ENCODE measurements at places on chromosomes 2 and 18.

DNA sequence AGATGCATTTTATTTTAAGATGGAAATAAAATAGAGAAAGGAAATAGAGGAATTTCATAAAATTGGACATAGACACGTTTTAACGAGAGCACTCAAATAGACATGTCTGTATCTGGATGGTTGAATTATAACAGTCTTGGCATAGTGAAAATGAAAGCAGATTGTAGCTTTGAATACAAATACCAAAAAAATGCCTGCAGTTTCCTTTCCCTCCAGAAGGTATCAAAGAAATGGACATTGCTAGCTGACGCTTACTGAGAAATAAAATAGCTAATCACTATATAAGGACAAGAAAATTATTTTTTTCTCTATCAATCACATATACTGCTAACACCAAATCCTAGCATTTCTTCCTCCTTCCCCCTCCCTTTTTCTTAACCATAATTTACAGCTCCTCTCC is 11.4 kb upstream of the MAPRE2 start:
- DNase-seq = peak; percentile 35

- DNase-seq = no peak
Observed at GRCh38 chr18:47777626-47778025, 152.8 kb downstream of the SMAD2 start.

DNA sequence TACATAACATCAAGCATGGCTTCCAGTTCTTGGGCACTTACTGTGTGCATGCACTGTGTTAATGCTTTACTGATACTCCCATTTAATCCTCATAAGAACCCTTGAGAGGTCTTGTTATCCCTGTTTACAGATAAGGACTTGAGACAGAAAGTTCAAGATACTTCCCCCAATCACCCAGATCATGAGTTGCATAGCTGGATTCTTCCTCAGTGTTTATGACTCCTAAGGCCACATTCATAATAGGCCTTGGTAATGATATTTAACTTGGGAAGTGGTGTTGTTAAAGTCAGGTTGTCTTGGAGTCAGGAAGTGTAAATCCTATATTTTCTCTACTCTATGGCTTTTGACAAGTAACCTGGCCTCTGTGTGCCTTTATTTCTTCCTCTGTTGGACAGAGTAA is 22.7 kb downstream of the NOSTRIN start:
- DNase-seq = no peak

DNA sequence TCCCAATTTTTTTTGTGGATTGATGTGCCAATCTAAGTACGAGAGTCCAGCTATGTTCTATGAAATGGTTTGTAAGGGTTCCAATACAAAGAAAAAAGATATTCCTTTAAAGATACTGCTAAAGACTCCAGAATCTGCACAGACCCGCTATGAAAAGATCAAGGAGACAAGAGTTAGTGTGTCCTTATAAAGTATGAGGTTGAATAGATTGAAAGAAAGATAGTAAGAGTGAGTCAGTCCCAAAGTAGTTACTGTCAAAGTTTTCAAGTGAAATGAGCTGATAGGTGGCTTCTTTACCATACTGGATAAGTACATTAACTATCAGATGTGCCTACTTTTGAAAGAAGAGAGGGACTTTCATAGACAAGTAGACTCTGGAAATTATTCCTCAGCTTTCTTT is 17.9 kb upstream of the EHBP1 start:
- no peak for DNase-seq

- DNase-seq = peak; percentile 61
Observed at GRCh38 chr2:675982-676646, 1.1 kb downstream of the TMEM18 start.

- DNase-seq = no peak
Observed at GRCh38 chr2:239768031-239768790, 256.9 kb downstream of the NDUFA10 start.

GRCh38 chr2:23548143-23548769 is 163.3 kb downstream of the KLHL29 start:
- DNase-seq = no peak

DNA sequence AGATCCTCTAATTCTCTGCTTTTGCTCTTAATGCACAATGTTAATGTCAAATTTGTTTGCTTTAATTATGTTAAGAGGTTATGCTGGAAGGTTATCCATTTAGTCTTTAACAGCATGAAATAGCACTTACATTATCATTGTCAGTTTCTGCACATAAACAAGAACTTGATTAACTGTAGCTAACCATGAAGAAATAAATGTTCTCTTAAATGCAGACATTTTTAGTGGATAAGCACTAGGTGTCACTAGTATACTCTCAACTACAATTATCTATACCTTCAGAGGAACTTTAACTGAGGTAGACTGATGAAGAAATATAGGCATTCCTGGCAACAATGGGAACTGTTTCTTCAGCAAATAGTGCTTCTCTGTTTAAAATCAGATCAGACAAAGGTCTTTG is 178.8 kb upstream of the CHST9 start:
- peak; percentile 31 for DNase-seq

DNA sequence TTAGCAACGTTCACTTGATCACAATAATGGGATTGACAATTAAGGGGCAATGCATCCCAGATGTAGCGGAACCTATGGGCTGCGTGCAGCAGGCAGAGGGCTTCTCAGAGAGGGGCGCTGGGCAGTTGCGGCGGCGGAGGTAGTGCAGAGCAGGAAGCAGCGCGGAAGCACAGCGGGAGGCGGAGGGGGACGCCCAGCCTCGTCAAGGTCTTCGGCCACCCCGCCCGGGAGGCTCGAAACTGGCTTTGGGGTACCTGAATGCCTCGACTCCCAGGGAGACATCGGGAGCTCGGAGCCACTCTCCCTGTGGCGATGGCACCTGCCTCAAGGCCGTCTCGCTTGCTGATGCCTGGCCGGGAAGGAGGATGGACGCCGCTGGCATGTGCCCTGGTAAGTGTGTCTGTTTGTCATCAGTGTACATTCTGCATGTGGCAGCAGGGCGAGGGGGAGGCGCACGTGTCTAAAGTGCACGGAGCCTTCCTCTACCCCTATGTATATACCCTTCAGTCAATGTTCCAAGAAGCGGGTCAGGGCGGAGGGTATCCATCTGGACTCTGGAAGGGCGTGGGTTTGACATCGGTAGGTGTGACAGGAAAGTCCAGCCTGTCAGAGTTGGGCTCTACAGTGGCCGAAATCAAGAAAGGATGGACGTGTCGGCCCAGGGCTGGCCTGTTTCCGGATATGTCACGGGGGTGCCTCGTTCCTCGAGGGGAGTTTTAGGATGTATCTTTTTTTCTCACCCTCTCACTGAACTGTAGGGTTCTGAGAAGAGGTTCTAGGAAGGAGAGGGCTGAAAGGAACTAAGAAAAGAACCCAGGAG is 7.5 kb upstream of the SP9 start:
- no peak for DNase-seq

GRCh38 chr2:189608795-189609422 is 28.3 kb upstream of the SLC40A1 start:
- no peak for DNase-seq

GRCh38 chr2:30565851-30566358 is 118.9 kb downstream of the LCLAT1 start:
- no peak for DNase-seq

DNA sequence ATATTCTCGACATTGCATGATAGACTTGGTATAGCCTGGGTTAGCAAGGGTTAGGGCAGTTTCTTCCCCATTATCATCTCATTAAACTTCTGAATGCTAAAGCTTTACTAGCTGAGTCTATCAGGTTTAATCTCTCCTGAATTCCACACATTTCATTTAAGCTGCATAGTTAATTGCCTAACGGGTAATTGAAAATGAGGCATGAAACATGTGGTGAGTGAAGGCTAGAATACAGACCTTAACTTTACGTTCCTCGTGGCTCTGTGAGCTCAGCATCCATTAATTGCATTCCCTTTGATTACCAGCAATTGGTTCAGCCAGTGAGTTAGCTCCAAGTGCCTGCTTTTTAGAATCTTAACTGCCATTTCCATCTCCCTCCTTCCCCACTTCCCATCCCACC is 126.5 kb upstream of the MEX3C start:
- DNase-seq = no peak

- no peak for DNase-seq
Observed at GRCh38 chr2:59096973-59097372, 855.8 kb upstream of the FANCL start.

DNA sequence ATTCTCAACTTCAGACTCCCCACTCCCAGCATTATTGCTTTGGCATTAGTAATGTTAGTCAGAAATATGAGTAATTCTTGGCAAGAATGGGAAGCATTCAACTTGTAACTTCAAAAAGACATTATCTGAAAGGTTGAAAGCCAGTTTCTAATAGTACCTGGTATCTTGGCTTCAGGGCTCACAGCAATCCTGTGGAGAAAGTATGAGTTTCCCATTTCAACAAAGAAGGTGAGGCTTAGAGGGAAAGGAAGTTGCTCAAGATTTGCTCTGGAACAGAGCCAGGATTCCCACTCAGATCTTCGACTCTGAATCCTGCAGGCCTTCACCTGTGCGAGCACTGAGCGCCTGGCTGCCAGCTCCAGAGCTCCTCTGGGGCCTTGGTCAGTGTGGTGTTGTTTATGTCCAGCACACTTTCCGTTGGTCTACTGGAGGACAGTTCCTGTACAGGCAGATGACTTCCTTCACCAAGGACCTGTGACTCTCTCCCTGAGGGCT is 136.1 kb downstream of the MCFD2 start:
- no peak for DNase-seq

DNA sequence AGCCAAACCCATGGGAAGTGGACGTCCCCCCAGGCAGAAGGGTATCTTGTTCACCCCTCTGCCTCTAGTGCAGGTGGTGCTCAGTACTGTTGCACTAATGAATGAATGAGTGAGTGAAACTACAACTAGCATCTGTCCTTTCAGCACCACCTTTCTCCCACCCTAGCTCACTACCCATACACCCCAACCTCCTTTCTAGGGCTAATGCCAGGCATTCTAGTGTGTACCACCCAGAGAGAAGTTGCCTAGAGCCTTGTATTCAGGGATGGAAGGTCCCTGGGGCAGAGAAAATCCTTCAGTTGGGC is 22.5 kb downstream of the CCT7 start:
- no peak for DNase-seq

DNA sequence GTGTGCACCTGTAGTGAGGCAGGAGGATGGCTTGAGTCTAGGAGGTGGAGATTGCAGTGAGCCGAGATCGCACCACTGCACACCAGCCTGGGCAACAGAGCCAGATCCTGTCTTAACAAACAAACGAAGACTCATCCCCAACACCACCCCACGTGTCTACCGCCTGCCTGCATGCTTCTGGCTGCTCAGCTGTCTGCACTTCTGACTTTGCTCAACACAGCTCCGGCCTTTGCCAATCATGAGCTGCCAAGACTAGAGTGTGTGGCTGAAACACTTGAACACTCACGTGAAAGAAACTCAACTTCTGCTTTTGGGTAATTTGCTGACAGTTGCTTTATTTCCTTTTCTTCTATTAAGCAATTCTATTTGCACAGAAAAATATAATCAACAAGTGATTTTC is 32.1 kb upstream of the SP3 start:
- no peak for DNase-seq

- DNase-seq = peak; percentile 62
Observed at GRCh38 chr2:148658807-148659722, 14.5 kb downstream of the EPC2 start.

GRCh38 chr2:61543062-61543461 is 4.9 kb upstream of the XPO1 start:
- DNase-seq = no peak

DNA sequence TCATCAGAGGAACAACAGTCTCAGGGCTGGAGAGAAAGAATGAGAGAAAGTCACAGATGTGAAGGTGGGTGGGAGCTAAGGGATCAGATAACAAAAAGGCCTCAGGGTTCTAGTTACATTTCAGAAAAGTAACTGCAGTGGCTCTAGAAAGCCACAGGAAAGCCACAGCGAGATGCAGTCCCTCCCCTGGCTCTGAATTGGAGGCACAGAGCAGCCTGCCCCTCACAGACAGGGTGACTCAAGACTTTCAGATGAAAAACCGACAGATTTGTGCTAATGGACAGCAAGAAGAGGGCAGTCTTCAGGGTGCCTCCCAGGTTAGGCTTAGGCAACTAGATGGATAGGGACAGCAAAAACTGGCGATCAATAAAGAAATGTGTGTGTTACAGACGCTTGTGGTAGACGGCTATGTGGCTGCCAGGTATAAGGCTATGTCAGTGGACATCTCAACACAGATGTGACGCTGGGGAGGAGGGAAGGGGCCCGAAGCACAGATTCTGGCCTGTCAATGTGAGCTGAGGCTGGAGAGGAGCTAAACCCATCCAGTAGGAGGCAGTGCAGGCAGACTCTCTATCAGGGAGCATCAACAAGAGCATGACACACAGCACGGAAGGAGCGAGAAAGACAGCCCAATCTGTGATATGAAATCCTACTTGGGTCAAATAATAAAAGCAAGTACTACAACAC is 26.2 kb downstream of the UNC50 start:
- DNase-seq = peak; percentile 43

GRCh38 chr2:232486558-232487384 is 863 bp downstream of the ECEL1 start:
- DNase-seq = no peak

- no peak for DNase-seq
Observed at GRCh38 chr2:17918789-17919188, 40.3 kb downstream of the KCNS3 start.
